Umbilical cord (tissue), 2 donors: ENCODE measurements at places on chromosomes 6 and 20. TPM values are rescaled to one million over a fixed set of nuclear protein-coding genes. Genes with fewer than 3 reads are reported as not detected.

GRCh38 chr6:158969148-158969547 lies 30.9 kb downstream of the RSPH3 start:
- no peak for DNase-seq

DNA sequence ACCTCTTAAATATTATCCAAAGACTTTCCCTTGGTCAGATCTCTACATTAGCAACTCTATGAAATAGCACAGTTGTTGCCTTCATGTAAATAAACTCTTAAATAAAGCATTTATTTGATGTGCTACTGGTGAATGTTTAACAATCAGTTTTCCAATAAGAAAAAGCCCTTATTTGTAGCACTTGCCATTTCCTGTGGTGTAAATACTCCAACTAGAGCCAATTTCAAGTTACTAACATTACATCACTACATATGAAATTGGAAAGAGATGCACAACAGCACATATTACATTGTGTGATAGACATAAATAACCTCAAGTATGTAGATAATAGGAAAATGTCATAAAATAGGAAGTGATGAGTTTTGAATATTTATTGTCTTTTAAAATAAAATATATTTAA lies 5.0 kb upstream of the MYB start:
- DNase-seq, result no peak

- DNase-seq, result no peak
Measured at GRCh38 chr6:113318575-113318917, 538.6 kb upstream of the MARCKS start.

DNA sequence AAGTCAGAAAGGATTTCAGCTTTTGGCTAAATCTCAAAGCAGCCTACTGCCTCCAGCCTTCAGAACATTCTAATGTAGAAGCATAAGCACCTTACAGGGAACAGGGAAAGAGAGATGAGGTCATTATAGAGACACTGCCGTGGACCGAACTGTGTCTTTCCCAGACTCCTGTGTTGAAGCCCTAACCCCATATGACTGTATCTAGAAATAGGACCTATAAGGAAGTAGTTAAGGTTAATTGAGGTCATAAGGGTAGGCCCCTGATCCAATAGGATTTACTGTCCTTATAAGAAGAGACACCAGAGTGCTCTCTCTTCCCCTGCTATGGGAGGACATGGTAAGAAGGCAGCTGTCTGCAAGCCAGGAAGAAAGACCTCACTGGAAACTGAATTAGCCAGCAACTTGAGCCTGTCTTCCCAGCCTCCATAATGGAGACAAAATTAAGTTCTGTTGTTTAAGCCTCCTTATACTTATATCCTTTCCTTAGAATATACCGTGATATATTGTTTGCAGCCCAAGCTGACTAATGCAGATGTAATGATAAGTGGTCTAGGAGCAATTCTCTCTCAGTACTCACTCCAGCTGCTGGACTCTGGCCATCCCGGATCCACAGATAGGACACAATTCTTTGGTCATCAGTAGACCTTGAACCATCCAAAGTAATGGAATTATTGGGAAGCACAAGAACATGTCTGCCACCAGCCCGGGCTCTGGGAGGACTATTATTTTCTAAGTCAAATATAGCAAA lies 71.4 kb downstream of the ALDH5A1 start:
- DNase-seq, result peak; percentile 2

DNA sequence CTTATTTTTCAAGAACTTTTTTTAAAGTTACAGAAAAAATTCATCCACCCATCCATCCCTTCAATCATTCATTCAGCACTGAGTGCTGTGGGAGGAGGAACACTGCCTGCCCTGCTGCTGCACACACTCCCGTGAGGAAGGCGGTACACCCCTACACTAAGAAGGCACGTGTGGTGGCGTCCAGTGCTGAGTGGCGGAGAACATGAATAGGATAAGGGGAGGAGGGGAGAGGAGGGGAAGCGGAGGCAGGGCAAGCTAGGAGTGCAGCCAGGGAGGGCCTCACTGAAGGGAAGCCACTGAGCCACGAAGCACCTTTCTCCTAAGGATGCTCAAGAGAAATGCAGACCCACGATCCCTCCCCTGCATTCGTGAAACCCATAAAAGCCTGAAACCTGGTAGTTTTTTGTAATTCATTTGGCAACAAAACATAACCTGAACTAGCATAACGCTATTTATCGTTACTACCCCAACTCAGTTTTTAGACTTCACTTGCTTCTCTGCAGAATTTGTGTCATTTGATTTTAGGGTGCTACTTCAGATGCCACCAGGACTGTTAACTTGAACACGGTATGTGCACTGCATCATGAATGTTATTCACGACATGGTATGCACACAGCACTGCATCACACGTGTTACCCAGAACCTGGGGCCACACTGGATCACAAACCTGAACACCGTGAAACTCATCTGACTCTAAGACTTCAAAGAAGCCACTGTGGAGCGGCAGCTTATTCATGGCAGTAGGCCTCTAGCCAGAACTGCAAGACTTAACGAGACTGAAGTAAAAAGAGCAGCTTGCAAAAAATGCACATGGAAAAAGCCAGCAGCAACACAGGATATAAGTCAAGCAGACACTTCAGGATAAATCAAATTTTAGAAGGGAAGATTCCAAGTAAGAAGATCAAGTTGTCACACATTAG lies 3.5 kb downstream of the RNASET2 start:
- DNase-seq, result peak; percentile 65

GRCh38 chr20:61963149-61963548 lies 102.5 kb downstream of the TAF4 start:
- no peak for DNase-seq

DNA sequence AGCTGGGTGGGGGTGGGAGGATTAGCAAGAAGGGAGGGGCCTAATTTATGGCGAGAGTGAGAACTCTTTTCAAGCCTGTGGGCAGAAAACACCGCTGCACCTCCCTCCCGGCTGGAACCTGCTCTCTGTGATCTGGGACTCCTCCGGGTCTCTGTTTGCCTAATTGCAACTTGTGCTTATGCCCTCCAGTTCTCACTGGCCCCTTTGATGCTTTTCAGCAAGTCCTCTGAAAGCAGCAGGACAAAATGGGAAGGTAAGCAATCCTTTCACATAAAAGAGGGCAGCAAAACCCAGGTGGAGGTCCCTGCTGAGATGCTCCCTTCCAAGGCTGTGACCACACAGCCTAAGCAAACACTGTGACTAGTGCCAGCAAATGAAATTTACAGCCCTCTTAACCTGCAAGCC lies 523.0 kb upstream of the FLRT3 start:
- no peak for DNase-seq

Gene OR12D3
- 3.6 TPM for total RNA-seq

Gene GNAS
- 248 TPM for total RNA-seq

- DNase-seq, result no peak
Measured at GRCh38 chr6:100388868-100389519, 75.7 kb downstream of the SIM1 start.

Gene DEFB121
- total RNA-seq, result not detected

GRCh38 chr6:137832110-137832509 lies 34.9 kb upstream of the TNFAIP3 start:
- DNase-seq, result no peak

Gene SLC52A3
- total RNA-seq, result 1.7 TPM

- DNase-seq, result peak; percentile 8
Measured at GRCh38 chr6:118896339-118897136, 2.6 kb downstream of the ASF1A start.

- peak; percentile 22 for DNase-seq
Measured at GRCh38 chr6:139940741-139941729, 566.6 kb upstream of the CITED2 start.

DNA sequence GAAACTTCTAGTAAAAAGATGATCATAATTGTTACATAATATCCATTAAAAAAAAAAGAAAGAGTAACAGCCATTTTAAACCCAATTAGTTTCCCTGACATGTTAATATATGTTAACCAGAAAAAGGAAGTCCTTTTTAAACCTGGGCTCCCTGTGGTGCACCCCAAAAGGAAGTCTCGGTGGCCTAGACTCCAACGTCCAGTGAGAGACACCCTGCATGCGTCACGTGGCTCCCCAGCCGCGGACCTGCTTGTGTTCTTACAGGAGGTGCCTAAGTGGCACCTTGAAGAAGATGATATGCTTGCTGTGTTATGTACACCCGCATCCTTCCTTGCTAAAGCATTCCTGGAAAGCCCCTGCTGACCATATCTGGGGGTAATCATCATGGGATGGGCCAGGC lies 50.1 kb downstream of the FOXC1 start:
- no peak for DNase-seq

DNA sequence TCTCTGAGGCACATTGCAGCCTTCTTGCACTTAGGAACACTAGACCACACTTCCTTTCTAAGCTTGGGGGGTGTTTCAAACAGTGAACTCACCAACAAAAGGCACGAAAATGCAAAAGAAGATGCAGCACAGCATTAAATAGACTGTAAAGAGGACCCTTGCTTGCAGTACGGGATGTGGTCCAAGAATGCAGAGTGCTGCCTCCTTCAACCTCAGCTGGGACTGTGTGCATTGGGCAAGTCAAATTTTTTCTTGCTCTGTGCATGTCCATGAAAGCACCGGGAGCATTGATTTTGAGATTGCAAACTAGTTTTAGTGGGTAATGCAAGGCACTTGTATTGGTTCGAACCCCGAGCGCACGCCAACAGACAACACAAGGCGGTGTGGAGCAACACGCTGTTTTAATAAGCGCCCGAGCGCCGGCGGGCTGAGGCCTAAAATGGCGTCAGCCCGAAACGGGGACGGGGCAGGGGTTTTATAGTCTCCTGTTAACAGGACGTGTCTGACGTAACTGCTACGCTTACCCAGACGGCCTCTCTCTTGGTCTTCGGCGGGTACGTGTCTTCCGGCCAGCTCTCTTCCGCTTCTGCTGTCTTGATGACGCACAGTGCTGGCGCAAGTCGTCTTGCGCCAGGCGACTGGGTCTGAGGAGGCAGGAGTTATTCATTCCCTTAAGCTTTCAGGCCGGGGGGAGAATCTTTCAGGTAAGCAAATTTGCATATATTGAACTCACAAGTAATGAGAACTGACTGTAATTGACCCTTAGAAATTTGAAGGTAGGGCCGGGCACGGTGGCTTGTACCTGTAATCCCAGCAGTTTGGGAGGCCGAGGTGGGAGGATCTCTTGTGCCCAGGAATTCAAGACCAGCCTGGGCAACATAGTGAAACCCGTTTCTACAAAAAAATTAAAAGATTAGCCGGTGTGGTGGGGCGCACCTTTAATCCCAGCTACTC lies 18.7 kb upstream of the ZFP64 start:
- no peak for DNase-seq

- DNase-seq, result no peak
Measured at GRCh38 chr6:155123520-155123919, 128.4 kb downstream of the TIAM2 start.

DNA sequence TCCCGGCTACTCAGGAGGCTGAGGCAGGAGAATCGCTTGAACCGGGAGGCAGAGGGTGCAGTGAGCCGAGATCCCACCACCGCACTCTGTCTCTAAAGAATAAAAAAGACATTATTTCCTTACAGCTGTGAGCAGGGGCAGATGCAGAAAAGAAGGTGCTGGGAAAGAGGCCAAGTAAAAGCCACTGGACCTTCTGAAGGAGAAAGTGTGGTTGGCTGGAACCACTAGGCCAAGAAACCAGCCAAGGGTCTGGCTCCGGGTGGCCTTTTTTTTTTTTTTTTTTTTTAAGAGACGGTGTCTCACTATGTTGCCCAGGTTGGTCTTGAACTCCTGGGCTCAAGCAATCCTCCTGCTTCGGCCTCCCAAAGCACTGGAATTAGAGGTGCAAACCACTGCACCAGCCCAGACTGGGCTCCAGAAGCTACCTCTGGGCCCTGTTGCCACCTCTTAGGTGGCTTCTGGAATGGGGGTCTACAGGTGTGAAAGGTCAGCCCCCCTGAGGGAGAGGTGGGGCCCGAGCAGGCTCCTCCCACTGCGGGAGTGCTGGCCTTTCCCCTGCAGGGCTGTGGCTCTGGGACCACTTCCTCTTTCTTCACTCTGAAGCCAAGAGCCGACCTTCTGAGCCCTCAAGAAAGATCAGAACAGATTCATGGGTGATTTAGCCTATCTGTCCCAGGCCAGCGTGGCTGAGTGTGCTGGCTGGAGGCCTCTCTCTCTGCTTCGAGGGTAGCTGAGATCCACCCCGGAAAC lies at the start of gene FGD2:
Gene FGD2 (plus strand): TSS at position 595 of the 750 bp plus-strand sequence. CDS start 163 bp downstream, outside the sequence.
- no peak for DNase-seq

DNA sequence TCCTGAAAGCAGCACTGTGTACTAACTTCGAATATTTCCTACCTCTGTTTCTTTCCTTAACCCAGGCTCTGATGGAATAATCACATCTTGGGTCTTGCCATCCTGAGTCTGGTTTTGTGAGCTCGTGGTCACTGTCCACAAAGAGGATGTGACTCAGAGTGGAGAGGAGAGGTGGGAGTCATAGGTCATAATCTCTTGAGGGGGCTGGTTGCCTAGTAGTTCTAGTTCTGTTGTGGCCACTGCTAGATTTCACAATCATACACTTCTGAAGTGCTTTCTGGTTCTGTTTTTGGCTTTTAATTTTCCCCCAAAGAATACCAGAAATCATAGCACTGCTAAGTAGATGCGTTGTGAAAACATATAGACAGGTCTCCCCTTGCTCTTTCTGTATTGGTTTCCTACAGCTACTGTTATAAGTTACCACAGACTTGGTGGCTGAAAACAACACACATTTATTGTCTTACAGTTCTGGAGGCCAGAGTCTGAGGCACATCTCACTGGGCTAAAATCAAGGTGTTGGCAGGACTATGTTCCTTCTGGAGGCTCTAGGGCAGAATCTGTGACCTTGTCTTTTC lies 102.8 kb downstream of the NRSN1 start:
- no peak for DNase-seq

Gene DOP1A
- total RNA-seq, result 31.8 TPM

Gene SLC35D3
- total RNA-seq, result 0.72 TPM

- DNase-seq, result no peak
Measured at GRCh38 chr6:124721331-124721730, 240.9 kb upstream of the RNF217 start.

Gene CNR1
- 4.8 TPM for total RNA-seq

DNA sequence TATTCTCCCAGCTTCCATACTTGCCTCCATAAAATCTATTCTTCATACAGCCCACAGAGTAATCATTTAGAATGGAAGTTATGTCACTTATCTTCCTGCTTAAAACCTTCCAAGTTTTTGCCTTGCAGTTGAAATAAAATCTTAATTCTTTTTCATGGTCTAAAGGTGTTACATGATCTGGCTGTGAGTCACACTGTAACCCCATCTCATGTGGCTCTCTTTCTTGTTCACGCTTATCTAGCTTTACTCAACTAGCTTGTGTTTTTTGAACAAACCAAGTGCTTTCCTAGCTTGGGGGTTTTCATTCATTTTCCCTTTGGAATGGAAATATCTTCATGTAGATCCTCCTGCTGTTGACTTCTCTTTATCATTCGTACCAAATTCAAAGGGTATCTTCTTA lies 23.6 kb upstream of the THEMIS start:
- no peak for DNase-seq

Gene CCR6
- total RNA-seq, result 1.4 TPM

Gene SLC13A3
- 12.3 TPM for total RNA-seq

DNA sequence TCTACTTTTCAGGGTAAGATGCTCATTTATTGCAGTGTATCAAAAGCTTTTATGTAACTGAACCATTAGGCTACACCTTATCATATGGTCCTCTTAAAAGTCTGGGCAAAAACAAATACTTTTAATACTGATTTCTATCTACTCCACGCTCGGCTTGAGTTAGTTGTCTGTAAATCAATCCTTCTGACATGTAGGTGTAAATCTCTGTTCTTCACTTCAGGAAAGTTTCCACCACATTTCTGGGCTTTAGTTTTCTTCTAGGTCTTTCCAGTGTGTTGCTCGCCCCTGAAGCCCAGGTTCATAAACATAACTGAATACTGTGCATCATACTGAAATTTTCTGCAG lies 89.2 kb upstream of the RNF217 start:
- DNase-seq, result no peak

- DNase-seq, result no peak
Measured at GRCh38 chr6:156816505-156816904, 39.3 kb downstream of the ARID1B start.

- DNase-seq, result no peak
Measured at GRCh38 chr6:119195848-119196247, 117.4 kb upstream of the FAM184A start.
